ENCODE measurements at places on chromosomes 2 and 18.
A peak's percentile ranks its signal among the peaks of the same experiment; 100 is the strongest.

GRCh38 chr18:77948567-77948966, 698.9 kb downstream of the GALR1 start:
- no peak for DNase-seq

DNA sequence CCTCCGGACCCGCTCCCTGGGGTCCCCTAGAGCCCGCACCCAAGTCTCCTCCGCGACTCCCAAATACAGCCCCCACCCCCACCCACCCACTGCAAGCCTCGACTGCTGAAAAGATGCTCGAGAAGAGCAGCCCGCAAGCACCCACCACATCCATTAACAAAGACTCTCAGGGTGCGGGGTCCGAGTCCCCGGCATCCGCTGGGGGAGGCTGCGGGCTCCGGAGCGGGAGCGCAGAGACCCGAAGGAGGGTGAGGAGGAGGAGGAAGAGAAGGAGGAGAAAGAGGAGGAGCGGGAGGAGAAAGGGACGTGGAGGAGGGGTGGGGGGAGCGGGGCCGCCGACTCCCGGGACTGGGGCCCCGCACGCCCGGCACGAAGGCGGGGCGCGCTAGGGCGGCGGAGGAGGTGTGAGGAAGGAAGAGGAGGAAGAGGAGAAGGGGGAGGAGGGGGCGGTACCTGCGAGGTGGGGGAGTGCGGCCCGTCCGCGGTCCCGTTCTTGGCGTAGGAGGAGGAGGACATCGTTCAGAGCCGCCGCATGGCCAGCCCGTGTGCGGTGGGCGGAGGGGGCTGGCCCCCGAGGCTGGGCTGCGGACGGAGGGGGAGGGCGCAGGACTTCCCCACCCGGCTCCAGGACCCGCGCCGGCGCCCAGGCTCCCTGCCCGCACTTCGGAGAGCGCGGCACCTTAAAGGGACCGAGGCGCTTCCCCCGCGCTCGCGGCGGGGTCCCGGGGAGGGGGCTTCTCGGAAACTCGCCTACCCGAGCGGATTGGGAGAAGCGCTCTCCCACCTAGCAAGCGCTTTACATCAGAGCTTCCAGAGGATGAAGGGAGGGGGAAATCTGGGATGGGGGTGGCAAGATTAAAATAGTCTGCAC, at the start of gene CACNB4:
TSS of gene CACNB4 (minus strand) at position 549 of the 871 bp plus-strand sequence.
- DNase-seq = no peak

- no peak for DNase-seq
Measured at GRCh38 chr2:107414376-107414775, 412.3 kb upstream of the RGPD4 start.

GRCh38 chr18:34809451-34810072, 99.5 kb downstream of the DTNA start:
- DNase-seq = peak; percentile 39

- no peak for DNase-seq
Measured at GRCh38 chr2:176854878-176855277, 357.7 kb upstream of the HNRNPA3 start.

- no peak for DNase-seq
Measured at GRCh38 chr2:54903736-54904554, 146.3 kb downstream of the RTN4 start.

Measured in anterior cingulate cortex (tissue), 58 donors.